ENCODE measurements at places on chromosomes 2 and 18. TPM values are rescaled to one million over a fixed set of nuclear protein-coding genes. Genes with fewer than 3 reads are reported as not detected.

Gene SF3B6
- 148 TPM for total RNA-seq

Gene STARD6
- not detected for total RNA-seq

Gene LYPD1
- not detected for total RNA-seq

Gene VIL1
- total RNA-seq = not detected

Data from activated CD4-positive, alpha-beta memory T cell treated with anti-CD3 and anti-CD28 coated beads for 36 hours (primary cell).